ENCODE measurements at places on chromosomes 2 and 18.

DNA sequence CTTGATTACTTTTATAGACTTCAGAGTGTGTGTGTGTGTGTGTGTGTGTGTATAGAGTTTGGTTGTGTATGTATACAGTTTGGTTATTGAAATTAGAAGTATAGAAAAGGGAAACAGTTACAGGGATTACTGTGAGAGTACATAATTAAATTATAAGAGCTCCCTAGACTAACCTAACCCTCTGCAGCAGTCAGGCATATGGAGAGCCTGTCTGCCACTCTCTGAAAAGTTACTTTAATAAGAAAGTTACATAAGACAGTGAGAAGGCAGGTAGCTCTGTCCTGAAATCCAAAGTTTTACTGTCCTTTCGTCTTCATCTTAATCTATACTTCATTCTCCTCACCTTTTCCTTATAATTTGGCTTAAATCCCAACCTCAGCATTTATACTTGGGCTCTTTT lies 71.5 kb upstream of the EPB41L5 start:
- no peak for DNase-seq

DNA sequence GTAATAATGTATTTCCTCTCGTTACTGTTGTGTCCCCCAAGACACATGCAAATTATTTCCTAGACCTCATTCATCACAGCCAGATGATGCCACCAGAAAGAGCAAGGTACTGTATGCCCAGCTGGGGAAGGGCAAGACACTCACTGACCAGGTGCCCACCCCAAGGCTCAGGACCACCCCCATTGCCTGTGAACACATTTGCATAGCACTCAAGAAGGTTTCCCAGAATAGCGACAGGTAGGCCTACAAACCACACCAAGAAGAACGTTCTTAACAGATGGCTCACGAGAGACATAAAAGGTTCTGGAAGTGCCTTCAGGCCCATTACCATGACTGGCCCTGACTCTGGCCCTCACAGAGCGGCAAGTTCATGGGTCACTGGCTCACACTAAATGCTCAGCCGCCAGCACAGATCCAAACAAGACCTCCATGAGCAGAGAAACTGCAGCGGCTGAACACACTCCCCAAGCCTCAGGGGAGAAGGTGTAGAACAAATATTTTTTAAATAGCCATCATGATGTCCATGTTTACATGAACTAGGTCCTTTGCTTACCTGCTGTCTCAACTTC lies 44.0 kb downstream of the FAM168B start:
- DNase-seq, result peak; percentile 19

DNA sequence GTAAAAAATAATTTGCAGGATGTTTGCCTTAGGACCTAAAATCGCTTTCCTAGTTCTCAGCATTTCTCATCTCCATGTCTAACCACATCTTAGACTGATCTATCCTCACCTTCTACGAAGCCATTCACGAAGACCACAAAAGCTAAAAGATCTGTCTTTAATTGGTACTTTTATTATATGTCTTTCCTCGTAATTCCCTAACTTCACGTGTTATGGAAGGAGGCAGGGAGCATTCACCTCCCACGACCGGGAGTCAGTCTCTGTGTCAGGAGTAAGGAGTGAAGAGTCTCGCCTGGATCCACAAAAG lies 1.6 kb downstream of the DLGAP1 start:
- DNase-seq, result no peak

- no peak for DNase-seq
Observed at GRCh38 chr2:100180503-100180902, 38.1 kb upstream of the AFF3 start.

DNA sequence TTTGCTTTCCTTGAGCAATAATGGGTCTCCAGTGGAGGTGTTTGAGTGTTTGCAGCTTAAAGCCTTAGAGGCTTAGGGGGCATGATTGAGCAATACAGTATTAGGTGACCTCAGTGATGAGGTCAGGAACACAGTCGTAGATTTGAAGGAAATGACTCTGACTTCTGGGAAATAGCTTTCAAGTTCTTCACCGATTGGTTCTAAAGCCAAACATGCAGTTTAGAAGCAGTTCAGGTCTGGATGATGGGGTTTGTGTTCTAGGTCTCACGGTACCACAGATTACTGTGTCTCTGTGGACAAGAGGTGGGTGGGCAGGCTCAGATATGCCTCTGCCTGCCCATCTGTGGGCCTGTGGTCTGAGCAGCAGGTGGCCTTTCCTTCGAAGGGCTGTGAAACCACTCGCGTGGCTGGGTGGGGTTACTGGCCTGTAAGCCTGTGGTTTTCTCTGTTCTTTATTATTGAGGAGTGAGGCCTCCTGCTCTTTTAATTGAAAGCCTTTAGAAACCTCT lies 7.8 kb downstream of the MTHFD2 start:
- DNase-seq, result no peak

GRCh38 chr2:134335601-134336000 lies 81.7 kb downstream of the MGAT5 start:
- no peak for DNase-seq

GRCh38 chr2:71482055-71482454 lies 28.7 kb downstream of the DYSF start:
- DNase-seq, result no peak

- DNase-seq, result no peak
Observed at GRCh38 chr2:52402128-52402527, 1365.5 kb upstream of the CHAC2 start.

DNA sequence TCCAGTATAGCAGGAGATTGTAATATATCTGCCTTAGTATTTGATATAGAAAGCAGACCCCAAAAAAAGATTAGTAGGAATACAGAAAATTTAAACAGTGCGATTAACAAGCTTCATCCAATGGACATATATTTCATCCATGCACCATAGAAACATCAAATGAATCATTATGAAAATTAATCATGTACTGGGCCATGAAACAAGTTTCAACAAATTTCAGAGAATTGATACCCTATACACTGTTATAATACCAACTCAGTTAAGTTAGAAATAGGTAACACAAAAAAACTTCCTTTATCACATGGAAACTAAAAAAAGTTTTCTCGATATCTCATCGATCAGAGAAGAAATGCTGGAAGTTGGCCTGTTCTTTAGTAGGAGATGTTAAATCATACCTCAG lies 192.1 kb upstream of the STON1 start:
- no peak for DNase-seq

DNA sequence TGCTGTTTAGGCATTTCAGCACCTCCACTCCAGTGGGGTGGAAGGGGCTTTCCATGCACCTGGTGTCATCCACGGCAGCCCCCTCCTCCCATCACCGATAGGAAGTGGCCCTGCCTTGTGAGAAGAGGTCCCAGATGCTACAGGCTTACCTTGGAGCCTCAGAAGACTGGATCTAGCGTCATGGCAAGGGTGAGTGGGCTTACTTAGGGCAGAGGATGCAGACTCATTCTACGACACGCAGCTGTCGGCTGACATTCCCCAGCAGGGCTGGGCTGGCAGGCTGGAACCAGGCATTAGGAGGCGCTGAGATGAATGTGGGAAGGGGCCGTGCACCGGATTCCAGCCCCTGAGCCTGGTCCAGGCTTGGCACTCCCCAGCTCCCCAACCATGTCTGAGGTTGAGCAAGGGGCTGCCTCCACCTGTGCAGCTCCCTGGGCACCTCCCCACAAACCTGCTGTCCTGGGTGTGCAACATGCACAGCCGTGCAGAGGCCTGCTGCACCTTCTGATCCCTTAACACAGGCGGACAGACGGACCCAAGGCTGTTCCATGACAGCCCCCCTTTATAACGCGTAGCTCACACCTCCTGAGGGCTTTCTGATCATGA lies 1.7 kb upstream of the PRLH start:
- DNase-seq, result no peak

DNA sequence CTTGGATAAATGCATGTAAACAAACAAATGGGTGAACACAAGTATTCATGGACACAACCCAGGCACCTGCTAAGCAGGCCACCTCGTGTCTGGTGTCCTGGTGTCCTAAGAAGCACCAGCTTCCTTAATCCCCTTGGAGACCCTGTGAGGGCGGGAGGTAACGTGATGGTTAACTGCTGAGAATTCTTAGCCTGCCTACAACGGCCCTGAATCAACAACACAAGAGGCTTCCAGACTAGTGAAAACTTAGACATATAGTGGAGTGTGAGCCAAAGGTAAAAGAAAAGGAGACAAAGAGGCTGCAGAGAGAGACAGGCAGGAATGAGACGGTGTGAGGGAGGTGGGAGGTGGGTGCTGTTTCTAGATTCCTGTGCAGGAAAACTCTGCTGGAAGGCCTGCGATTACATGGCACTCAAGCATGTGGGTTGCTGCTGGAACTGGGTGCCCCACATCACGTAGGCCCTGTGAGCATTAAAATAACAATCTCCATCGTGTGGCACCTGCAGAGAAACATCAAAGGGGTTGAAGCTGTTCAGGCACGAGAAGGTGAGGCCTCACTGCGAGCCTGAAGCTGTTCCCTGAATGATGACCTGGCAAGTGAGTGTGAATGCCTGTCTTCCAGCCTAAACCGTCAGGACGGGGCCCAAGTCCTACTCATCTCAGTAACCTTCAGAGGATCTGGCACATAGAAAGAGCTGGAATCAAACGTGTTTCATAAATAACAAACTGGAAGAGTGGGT lies 64.2 kb downstream of the RPL37A start:
- no peak for DNase-seq

GRCh38 chr2:30358842-30359241 lies 88.2 kb upstream of the LCLAT1 start:
- no peak for DNase-seq

GRCh38 chr2:149490296-149490695 lies 97.3 kb downstream of the MMADHC start:
- no peak for DNase-seq

GRCh38 chr2:136014411-136014810 lies 29.0 kb upstream of the DARS1 start:
- DNase-seq, result no peak

- DNase-seq, result no peak
Observed at GRCh38 chr2:129936334-129936934, 43.0 kb upstream of the RAB6C start.

- DNase-seq, result no peak
Observed at GRCh38 chr2:154549869-154550268, 148.6 kb upstream of the KCNJ3 start.

GRCh38 chr2:96687711-96688640 lies 45.4 kb downstream of the FER1L5 start:
- DNase-seq, result no peak

DNA sequence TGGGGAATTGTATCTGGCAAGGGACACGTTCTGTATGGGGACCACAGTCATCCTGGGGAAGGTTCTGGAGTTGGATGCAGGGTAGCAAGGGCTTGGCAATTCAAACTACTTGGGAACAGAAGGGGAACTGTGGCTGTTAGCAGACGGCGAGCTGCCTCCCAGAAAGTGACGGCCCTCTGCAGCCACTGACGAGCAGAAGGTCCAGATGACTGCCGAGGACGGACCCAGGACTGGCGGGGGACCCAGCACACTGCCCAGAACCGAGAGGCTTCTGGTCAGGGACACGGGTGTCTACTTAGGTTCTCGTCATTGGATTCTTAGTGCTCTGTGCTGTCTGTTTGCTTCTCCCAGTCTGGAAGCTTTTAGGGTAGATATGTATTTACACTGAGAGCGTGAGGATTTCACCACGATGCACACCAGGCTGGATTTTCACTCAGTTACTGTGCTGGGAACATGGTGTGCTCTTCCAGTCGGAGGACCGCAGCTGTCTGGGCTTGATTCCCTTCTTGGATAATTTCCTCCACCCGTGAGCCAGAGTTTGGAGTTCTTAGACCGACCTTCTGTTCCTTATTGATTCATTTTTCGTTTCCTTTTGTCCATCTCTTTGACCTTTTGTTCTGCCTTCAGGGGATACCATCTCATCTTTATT lies 13.4 kb downstream of the GPR35 start:
- no peak for DNase-seq

- no peak for DNase-seq
Observed at GRCh38 chr2:179020156-179020750, 29.7 kb downstream of the CCDC141 start.

- no peak for DNase-seq
Observed at GRCh38 chr2:192196421-192197194, 1.9 kb upstream of the TMEFF2 start.

DNA sequence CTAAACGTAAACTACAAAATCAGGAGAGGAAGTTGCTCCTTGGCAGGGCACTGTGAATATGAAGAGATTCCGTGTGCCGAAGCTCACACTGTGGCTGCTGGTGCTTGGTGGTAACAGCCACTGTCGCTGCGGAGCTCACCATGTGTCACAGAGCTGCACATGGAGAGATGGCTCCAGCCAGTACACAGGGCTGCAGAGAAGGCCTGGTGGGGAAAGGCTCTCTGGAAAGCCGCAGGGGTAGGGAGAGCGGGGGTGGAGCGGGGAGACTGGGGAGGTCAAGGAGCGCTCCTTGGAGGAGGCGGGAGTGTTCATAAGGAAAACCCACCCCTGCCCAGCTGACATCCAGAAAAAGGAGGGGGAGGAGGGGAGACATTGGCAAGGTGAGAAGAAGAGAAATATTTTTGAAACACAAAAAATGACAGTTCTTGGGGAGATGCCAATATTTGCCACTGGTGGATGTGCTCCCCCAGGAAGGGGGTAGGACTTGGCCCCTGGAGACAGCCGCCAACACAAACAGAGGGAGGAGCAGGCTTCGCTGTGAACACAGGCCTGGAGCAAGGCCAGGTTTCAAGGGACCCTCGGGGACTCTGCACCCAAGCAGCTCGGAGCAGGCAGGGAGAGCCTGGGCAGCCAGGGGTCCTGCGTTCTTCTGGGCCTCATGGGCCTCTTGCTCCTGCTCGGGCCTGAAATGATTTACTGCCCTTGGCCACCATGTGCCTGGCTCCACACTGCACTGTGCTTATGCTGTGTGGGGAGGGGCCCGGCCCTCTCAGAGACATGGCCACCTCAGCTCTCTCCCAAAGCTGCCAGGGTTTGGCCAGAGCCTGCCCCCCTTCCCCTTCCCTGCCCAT lies 102.6 kb upstream of the GLI2 start:
- DNase-seq, result peak; percentile 48

DNA sequence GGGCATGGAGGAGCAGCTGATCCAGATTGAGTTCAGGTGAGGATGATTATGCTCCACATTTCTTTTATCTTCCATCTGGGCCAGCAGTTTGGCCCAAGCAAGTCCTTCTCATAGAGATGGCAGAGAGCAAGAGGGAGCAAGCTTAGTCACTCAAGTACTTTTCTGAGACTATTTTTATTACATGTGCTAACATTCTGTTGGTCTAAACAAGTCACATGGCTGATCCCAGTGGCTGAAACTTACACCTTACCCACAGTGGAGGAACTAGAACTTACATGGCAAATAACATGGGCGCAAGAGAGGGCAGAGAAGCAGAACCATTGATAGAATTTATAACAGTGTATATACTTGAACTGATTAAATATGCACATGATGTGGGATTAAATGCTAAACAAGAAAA lies 105.7 kb downstream of the KYNU start:
- DNase-seq, result no peak

GRCh38 chr18:48573632-48574283 lies 34.9 kb downstream of the CTIF start:
- no peak for DNase-seq
